Activated naive CD8-positive, alpha-beta T cell treated with anti-CD3 and anti-CD28 coated beads, Interleukin-2, amount 50 U/mL, for 16 hours (primary cell): ENCODE measurements at places on chromosomes 5 and 9.

- DNase-seq: no peak
Observed at GRCh38 chr9:10265153-10265631, 347.6 kb downstream of the PTPRD start.

DNA sequence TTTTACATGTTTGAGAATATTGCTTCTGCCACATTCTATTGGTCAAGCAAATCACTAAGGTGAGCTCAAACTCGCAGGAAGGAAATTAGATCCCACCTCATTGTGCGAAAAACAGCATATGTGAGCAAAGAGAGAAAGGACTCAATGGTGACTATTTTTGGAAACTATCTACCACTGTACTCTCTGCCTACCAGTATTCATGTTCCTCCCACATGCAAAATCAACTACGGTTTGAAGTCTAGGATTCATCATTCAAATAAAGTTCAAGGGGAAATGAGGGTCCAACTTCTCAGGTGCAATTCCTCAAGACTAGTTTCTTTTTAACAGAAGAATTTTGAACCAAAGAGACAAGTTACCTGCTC is 60.6 kb downstream of the FAM174A start:
- no peak for DNase-seq

- DNase-seq: no peak
Observed at GRCh38 chr9:124258607-124259157, 933 bp downstream of the NEK6 start.

GRCh38 chr9:106321394-106322180 is 541.4 kb upstream of the ZNF462 start:
- no peak for DNase-seq

GRCh38 chr9:78236551-78236910 is 656 bp downstream of the CEP78 start:
- no peak for DNase-seq

GRCh38 chr9:68904454-68904853 is 109.5 kb downstream of the PRKACG start:
- no peak for DNase-seq

- DNase-seq: no peak
Observed at GRCh38 chr9:79143211-79143610, 428.6 kb upstream of the TLE4 start.

GRCh38 chr5:119470851-119471451 is 18.7 kb downstream of the HSD17B4 start:
- DNase-seq: no peak

GRCh38 chr9:93307468-93308157 is 123.7 kb downstream of the WNK2 start:
- no peak for DNase-seq

DNA sequence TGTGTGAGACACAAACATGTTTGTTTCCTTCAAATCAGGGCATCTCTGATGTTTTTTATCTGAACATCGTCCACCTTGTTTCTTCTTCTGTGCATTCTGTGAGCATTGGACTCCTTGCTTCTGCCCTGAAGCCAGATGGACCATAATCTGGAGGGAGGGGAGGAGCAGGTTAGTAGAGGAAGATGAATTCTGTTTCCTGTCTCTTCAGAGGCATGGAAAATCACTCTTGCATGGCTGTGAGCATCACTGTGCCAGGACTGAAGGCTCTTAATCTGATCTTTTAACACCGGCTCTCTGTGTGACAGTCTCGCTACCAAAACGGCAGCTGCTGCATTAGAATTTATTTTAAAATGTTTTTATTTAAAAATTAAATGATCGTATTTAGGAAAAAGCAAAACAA is 43.3 kb downstream of the TLE4 start:
- DNase-seq: no peak

- no peak for DNase-seq
Observed at GRCh38 chr9:116355153-116355921, 201.7 kb downstream of the PAPPA start.
